Activated T-helper 1 cell treated with anti-CD3 and anti-CD28 coated beads, Interleukin-2, amount 50 U/mL, for 16 hours (primary cell): ENCODE measurements at places on chromosomes 7 and 10.

GRCh38 chr10:102163342-102163989 lies 11.3 kb downstream of the NOLC1 start:
- DNase-seq: no peak

- DNase-seq: no peak
Observed at GRCh38 chr10:99412099-99412498, 18.3 kb downstream of the GOT1 start.

- no peak for DNase-seq
Observed at GRCh38 chr7:28017372-28017771, 163.2 kb downstream of the JAZF1 start.

DNA sequence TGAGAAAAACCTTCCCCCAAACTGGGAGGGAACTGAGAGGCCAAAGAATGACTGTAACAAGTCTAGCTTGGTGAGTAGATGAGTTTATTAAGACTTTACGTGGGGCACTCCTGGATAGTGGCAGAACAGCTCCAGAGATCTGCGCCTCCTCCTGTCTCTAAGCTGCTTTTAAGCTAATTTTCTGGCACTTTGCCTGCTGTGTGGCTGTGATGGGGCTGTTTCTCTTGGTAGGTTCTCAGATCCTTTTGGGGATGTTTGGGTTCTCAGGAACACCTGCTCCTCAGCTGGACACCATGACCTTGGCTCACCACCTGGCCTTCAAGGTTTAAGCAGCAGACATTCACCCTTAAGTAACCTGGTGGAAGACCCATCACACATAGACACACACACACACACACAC lies 68.3 kb downstream of the AKR1E2 start:
- no peak for DNase-seq

DNA sequence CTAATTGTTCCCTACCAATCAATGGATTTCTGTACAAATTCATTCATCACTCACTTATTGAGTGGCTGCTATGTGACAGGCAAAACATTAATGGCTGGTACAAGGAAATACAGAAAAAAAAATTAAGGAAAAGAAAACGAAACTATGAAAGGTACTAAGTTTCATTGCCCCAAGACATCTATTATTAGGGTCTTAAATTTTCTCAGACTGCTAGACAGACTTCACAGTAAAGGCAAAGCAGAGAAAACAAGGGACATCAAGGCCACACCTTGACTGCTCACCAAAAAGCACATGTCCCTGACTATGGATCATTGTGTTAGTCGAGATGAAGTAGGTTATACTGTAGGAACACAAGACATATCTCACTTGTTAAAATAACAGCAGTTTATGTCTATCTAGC lies 36.5 kb downstream of the DGKI start:
- DNase-seq: no peak
